ENCODE measurements at places on chromosomes 13 and 19. TPM values are rescaled to one million over a fixed set of nuclear protein-coding genes. Genes with fewer than 3 reads are reported as not detected.

GRCh38 chr19:10809651-10810285, 26.2 kb downstream of the TMED1 start:
- no peak for DNase-seq
- H3K4me1 ChIP-seq = peaks cover 8% of the 10 kb centered on the region
- no peak overlapping the region for H3K27ac ChIP-seq
- H3K27me3 ChIP-seq = no peaks in the 10 kb centered on the region
- H3K4me3 ChIP-seq = no peak overlapping the region

DNA sequence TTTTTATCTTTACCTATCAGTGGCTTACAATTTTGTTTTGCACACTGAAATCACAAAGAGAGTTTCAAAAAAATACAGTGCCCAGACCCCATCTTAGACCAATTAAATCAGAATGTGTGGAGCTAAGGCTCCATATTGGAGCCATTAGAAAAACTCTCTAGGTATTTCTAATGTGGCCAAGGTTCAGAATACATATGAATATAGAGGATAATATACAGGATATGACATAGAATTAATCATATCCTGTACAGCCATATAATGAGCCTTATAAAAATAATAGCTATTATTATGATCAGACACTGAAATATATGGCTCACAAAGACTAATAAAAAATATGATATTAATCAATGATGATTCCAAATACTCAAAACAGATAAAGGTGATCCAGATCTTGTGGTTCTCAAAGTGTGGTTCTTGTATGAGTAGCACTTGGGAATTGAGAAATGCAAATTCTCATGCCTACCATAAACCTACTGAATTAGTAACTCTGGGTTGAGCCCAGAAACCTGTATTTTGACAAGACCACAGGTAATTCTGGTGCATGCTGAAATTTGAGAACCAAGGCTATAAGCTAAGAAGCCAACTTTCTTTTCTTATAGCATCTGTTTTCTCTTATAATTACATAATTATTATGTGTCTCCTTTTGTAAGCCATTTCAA, 408.0 kb downstream of the DIAPH3 start:
- H3K4me3 ChIP-seq = no peak overlapping the region
- peaks cover 11% of the 10 kb centered on the region for H3K4me1 ChIP-seq
- DNase-seq = peak; percentile 38
- H3K27me3 ChIP-seq = no peaks in the 10 kb centered on the region

- H3K27me3 ChIP-seq = no peaks in the 10 kb centered on the region
- no peaks in the 10 kb centered on the region for H3K4me1 ChIP-seq
- no peak overlapping the region for H3K4me3 ChIP-seq
- H3K36me3 ChIP-seq = no peaks in the 10 kb centered on the region
- H3K27ac ChIP-seq = no peak overlapping the region
These were observed 1179.8 kb downstream of the SLITRK1 start for GRCh38 chr13:82702513-82702912.

DNA sequence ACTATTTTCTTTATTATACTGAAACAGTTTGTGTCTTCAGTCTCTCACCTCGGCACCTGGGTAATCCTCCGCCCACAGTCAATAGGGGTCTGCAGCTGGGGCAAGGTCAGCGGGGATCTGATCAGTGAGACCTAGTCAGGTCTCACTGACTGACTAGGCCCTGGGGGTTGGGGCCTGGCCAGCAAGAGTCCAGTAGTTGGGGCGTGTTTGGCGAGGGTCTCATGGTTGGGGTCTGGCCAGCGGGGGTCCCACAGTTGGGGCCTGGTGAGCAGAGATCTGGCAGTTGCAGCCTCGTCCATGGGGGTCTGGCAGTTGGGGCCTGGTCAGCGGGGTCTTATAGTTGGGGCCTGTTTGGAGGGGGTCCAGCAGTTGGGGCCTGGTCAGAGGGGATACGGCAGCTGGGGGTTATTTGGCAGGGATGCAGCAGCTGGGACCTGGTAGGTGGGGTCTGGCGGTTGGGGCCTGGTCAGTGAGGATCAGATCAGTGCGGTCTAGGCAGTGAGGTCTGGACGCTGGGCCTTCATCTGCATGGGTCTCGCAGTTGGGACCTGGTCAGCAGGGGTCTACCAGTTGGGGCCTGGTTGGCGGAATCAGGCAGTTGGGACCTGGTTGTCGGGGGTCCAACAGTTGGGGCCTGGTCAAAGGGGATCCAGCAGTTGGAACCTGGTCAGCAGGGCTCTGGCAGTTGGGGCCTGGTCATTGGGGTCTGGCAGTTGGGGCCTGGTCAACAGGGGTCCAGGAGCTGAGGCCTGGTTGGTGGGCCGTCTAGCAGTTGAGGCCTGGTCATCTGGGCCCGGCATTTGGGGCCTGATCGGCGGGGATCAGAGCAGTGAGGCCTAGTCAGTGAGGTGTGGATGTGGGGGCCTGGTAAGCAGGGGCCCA, 61.1 kb upstream of the TPM4 start:
- no peaks in the 10 kb centered on the region for H3K36me3 ChIP-seq
- H3K27me3 ChIP-seq = no peaks in the 10 kb centered on the region
- no peaks in the 10 kb centered on the region for H3K4me1 ChIP-seq
- H3K27ac ChIP-seq = no peak overlapping the region
- no peak for DNase-seq

DNA sequence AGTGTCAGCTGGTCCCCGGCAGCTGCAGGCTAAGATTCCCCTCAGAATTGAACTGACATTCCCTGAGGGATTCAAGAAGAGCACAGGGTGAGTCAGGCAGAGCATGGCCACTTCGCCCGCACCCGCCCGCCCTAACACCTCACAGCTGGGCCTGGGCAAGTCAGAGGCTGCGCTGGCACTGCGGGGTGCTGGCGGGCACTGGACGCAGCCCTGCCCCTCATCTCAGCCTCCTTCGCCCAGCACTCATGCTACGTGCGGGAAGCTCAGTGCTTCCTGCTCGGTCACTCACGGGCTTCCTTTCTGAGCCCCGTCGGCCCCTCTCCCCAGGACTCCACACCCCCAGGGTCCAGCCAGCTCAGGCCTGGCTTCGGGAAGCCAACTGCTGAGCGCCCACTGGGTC, 56.9 kb downstream of the MLLT1 start:
- H3K36me3 ChIP-seq = peaks cover 3% of the 10 kb centered on the region
- no peak overlapping the region for H3K27ac ChIP-seq
- no peaks in the 10 kb centered on the region for H3K27me3 ChIP-seq
- DNase-seq = no peak
- H3K4me1 ChIP-seq = peaks cover 22% of the 10 kb centered on the region

DNA sequence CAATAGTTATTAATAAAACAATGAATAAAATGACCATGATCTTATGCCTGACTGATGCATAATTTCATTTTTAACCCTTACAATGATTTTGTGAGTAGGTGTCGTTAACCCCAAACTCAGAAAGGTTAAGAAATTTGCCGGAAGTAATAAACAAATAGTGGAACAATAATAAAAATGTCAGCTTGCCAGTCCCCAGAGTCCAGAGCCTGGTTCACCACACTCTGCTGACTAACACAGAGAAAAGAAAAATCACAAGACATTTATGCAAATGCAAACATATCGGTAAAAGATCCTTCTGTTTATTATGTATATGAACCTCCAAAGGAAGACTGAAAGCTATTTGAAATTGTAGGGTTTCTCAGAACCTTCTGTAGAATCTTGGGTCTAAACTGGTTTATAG, 563.7 kb downstream of the EFNB2 start:
- H3K27ac ChIP-seq = no peak overlapping the region
- no peaks in the 10 kb centered on the region for H3K36me3 ChIP-seq
- no peak overlapping the region for H3K4me3 ChIP-seq
- no peaks in the 10 kb centered on the region for H3K4me1 ChIP-seq

GRCh38 chr19:49361438-49362047, 673 bp downstream of the TEAD2 start:
- peak overlapping the region; percentile 91 for H3K27ac ChIP-seq
- H3K27me3 ChIP-seq = no peaks in the 10 kb centered on the region
- peak overlapping the region; percentile 83 for H3K4me3 ChIP-seq
- H3K36me3 ChIP-seq = peaks cover 7% of the 10 kb centered on the region

GRCh38 chr19:2142173-2142829, 9.1 kb downstream of the AP3D1 start:
- no peaks in the 10 kb centered on the region for H3K27me3 ChIP-seq
- no peaks in the 10 kb centered on the region for H3K4me1 ChIP-seq
- peaks cover 3% of the 10 kb centered on the region for H3K36me3 ChIP-seq
- DNase-seq = no peak
- no peak overlapping the region for H3K27ac ChIP-seq

GRCh38 chr13:73708393-73708985, 425.7 kb downstream of the KLF12 start:
- H3K27ac ChIP-seq = no peak overlapping the region
- peak; percentile 71 for DNase-seq
- H3K4me1 ChIP-seq = no peaks in the 10 kb centered on the region
- no peaks in the 10 kb centered on the region for H3K27me3 ChIP-seq
- H3K4me3 ChIP-seq = no peak overlapping the region
- no peaks in the 10 kb centered on the region for H3K36me3 ChIP-seq

- no peaks in the 10 kb centered on the region for H3K27me3 ChIP-seq
- no peak for DNase-seq
- peaks cover 40% of the 10 kb centered on the region for H3K36me3 ChIP-seq
- H3K4me3 ChIP-seq = no peak overlapping the region
- H3K4me1 ChIP-seq = peaks cover 39% of the 10 kb centered on the region
These were observed 11.9 kb downstream of the TMEM255B start for GRCh38 chr13:113770937-113771336.

DNA sequence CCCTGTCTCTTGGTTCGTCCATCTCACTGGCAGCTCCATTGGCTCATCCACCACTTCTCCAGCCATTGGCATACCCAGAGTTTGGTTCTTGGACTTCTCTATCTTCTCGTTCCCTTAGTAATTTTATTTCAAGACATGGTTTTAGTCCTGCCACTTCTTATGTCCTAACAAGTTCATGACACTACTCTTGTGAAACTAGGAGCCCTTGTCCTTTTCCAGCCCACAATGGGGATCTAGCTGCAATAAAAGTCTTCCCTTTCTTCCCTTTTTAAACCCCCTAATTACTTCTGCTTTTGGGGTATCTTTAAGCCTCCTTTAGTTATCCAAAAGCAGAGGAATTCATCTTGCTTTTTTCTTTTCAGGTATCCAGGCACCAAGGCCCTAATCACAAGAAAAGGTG, 2.9 kb upstream of the RCBTB2 start:
- peaks cover 10% of the 10 kb centered on the region for H3K4me1 ChIP-seq
- no peak overlapping the region for H3K27ac ChIP-seq
- no peaks in the 10 kb centered on the region for H3K36me3 ChIP-seq
- H3K4me3 ChIP-seq = no peak overlapping the region

GRCh38 chr19:3375221-3376090, 9.1 kb downstream of the NFIC start:
- peak; percentile 83 for DNase-seq
- no peaks in the 10 kb centered on the region for H3K27me3 ChIP-seq
- H3K27ac ChIP-seq = peak overlapping the region; percentile 46
- no peaks in the 10 kb centered on the region for H3K36me3 ChIP-seq

- peaks cover 2% of the 10 kb centered on the region for H3K27me3 ChIP-seq
- H3K36me3 ChIP-seq = no peaks in the 10 kb centered on the region
- no peak overlapping the region for H3K27ac ChIP-seq
- no peak for DNase-seq
- H3K4me1 ChIP-seq = no peaks in the 10 kb centered on the region
These were observed 13.5 kb upstream of the ESD start for GRCh38 chr13:46810440-46810839.

- H3K4me3 ChIP-seq = no peak overlapping the region
- H3K36me3 ChIP-seq = no peaks in the 10 kb centered on the region
- H3K27me3 ChIP-seq = no peaks in the 10 kb centered on the region
- no peak overlapping the region for H3K27ac ChIP-seq
These were observed 830.8 kb downstream of the DIAPH3 start for GRCh38 chr13:59332966-59333365.

GRCh38 chr19:29086182-29086581, 126.8 kb downstream of the UQCRFS1 start:
- no peaks in the 10 kb centered on the region for H3K4me1 ChIP-seq
- H3K36me3 ChIP-seq = no peaks in the 10 kb centered on the region

DNA sequence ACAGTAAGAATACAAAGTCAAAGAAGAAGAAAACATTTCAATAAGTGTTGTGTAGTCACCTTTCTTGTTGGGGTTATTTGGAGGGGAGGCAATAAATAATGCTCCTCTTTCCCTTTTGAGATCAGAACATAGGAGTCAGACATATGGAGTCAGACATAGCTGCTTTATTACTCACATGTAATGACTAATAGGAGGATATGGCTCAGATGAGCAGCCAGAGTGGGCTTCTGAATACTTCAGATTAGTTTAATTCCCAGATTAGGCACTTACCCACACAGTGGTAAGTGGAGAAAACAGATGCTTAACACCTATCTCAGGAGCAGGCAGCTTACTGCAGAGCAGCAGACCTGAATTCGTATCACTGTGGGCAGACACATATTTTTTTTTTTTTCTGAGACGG, 31.7 kb upstream of the C1QTNF9B start:
- DNase-seq = peak; percentile 63
- no peaks in the 10 kb centered on the region for H3K27me3 ChIP-seq
- H3K4me1 ChIP-seq = peaks cover 20% of the 10 kb centered on the region
- H3K27ac ChIP-seq = peak overlapping the region; percentile 59

DNA sequence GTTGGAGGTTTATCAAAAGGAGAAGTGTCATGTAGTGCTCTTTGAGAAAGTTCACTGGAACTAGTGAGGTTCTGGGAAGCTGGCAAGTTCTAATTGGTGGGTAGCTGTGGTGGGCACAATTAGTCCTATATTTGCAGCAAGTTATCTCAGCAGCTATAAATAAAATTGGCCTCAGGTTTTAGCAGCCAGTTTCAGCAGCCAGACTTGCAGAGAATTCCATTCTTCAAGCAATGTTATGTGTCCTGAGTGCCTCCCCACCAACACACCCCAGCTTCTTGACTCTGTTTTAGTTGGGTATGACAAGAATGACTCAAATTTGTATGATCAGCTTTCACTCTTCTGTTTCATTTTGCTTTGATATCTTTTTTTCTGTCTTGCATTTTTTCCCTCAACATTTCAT, 4.7 kb downstream of the IFT88 start:
- no peaks in the 10 kb centered on the region for H3K27me3 ChIP-seq
- DNase-seq = no peak
- no peak overlapping the region for H3K27ac ChIP-seq
- peaks cover 5% of the 10 kb centered on the region for H3K4me1 ChIP-seq

DNA sequence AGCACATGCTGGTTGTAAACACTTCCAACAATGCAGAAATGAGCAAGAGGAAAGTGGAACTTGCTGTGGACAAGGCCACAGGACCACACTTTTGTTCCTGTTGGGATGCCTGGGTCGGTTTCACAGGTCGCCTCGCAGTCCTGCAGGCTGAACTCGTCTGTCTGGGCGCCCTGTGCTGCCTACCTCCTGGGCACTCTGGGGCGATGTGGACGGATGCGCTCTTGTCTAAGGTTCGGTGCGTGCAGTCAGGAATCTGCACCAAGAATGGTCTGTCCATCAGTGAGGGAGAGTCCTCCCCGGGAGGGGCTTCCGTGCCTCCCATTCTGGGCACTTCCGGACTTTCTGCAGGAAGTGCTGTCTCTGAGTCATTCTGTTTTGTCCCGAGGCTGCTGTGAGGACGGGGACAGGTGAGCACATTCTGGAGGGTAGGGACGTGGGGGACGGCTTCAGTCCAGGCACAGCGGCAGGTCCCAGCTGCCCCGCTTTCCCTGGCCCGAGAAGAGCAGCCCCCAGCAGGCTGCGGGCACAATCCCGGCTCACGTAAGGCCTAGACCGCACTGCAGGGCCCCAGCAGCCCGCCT, 24.1 kb upstream of the SLITRK1 start:
- H3K27me3 ChIP-seq = no peaks in the 10 kb centered on the region
- no peak for DNase-seq
- H3K4me1 ChIP-seq = no peaks in the 10 kb centered on the region
- no peak overlapping the region for H3K27ac ChIP-seq

The AKT2 gene
- polyA plus RNA-seq = 88.6 TPM

The TSSK6 gene
- polyA plus RNA-seq = 1.7 TPM

The CYP4F2 gene
- not detected for polyA plus RNA-seq

The IER2 gene
- 60.6 TPM for polyA plus RNA-seq

The CADM4 gene
- 5.0 TPM for polyA plus RNA-seq

The CYP2A7 gene
- not detected for polyA plus RNA-seq

The CACNG7 gene
- 1.1 TPM for polyA plus RNA-seq

The PSG2 gene
- not detected for polyA plus RNA-seq

The HRC gene
- polyA plus RNA-seq = not detected
